Right kidney (tissue), 9 donors: ENCODE measurements at places on chromosomes 13 and 19.

DNA sequence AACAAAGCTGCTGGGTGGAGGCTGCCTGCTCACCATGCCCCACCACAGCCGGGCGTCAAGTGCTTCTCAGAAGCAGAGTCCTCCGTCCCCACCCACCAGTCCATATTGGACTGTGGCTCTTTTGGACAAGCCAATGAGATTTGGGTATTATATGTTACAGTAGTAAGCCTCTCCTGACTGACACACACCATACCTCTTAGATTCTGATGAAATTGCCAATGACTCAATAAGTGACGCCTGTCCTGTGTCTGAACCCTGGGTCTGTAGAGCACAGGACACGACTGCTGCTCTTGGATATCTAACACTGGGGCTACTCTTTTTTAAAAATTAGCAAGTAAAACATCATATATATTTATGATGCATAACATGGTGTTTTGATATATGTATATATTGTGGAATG is 44.8 kb upstream of the UBAC2 start:
- no peak for DNase-seq

DNA sequence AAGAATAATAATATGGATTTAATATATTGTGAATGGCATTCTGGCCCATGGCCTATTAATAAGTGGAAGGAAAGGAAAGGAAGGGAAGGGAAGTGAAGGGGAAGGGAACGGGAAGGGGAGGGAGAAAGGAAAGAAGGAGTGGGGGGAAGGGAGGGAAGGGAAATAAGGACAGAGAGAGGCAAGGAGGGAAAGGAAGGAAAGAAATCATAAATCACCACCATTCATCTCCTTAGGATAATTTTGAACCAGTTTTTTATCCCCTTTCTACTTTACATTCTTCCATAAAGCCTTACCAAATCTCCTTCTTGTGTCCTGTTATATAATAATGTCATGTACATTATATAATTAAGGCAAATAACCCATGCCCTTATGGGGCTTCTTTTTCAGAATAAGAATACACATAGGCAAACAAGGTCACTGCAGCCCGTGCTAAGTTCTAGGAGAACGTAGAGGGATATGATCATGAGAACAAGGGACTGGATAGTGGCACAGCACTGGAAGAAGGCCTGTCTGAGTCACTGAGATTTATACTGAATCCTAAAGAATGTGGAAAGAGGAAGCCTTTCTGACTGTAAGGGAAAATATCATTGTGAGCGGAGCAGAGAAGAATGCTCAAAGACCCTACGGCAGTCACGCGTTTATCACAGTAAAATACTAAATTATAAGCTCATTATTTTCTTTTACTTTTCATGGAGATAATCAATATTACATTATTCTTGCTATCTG is 444.5 kb upstream of the GPC6 start:
- DNase-seq = no peak

GRCh38 chr19:1889907-1890306 is 4.6 kb upstream of the ABHD17A start:
- DNase-seq = no peak

- no peak for DNase-seq
Measured at GRCh38 chr13:112256716-112257494, 119.2 kb upstream of the SPACA7 start.
